Muscle of leg (tissue), 16 donors: ENCODE measurements at places on chromosomes 6 and 20. TPM values are rescaled to one million over a fixed set of nuclear protein-coding genes. Genes with fewer than 3 reads are reported as not detected.

GRCh38 chr6:112338166-112338709, 8.9 kb upstream of the RFPL4B start:
- DNase-seq, result no peak

DNA sequence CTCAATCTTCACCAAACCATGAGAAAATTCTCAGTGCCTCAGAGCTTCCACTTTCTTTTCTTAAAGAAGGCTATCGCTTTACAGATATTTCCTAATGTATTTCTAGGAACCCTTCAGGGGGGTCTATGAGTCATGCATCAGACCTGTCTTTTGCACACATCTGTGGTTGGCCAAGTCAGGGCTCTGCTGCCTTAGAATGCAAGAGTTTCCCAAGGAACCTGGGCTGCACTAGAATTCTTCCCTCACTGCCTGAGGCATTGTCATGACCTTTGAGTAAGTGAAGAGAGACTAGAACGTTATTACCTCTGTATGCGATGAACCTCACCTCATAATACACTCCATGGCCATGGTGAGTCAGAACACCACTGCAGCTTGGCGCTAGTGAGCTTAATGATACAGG, 365.0 kb upstream of the ID4 start:
- DNase-seq, result no peak

The SLC17A4 gene
- not detected for polyA plus RNA-seq

DNA sequence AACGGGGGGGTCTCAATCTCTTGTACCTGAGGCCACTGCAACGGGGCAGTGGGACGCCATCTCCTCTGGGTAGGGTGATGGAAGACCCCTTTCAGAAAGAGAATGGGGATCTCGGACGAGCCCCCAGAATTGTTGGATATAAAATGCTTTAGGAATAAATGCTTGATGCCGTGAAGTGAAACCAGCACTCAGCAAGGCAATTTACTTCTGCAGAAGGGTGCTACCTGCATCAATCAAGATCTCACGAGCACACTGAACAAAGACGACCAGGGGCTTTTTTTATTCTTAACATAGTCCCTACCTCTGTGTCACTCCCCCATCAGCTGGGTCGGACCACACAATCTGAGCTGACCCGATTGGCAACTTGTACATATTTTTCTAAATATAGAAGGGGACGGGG, 203.6 kb upstream of the TBX18 start:
- no peak for DNase-seq

- DNase-seq, result no peak
Observed at GRCh38 chr20:35547329-35547728, 5.5 kb downstream of the ERGIC3 start.

DNA sequence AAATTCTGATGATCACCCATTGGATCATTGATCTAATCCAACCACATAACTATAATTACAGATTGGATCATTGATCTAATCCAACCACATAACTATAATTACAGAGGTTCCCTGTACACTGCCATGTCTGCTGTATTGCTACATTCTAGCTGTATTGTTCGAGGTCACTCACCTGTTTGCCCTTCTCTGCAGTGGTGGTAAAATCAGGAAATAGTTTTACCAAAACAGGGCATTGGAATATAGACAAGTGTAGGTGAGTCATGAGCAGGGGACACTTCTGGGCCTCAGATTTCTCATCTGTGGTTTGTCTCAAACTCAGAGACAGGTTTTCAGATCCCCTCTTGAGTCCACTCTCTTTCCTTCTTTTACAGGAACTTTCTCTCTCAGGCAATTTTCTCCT, 9.0 kb upstream of the AFDN start:
- no peak for DNase-seq

DNA sequence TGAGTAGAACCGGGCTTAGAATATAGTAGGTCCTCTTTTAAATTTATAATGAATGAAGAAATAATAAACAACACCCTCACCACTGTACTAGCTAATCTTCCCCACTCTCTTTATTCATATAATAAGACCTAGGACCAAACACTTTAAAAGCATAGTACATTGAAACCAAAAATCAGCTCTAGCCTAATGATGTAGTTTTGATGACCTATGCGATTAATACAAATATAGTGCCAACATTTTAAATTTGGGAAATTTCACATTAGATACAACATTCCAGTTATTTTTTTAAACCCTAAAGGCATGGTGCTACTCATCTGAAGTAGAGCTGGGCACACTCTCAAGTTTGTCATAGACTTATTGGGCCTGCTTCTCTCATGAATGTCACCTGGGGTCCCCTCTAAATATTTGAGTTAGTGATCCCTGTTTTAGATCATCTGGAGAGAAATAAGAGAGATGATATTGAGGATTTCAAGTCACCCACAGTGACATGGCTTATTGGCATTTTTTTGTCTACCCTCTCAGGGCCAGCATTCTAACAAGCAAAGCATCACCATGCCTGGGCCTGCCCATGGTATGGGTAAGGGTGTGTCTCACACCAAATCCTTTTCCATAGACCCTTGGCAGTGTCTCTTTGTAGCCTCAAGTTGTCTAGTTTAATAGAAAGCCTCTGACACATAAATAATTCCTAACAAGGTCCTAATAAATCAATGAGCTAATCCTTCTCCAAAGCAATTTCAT, 319.8 kb downstream of the HIVEP2 start:
- DNase-seq, result no peak
